ENCODE measurements at places on chromosomes 1 and 21. TPM values are rescaled to one million over a fixed set of nuclear protein-coding genes. Genes with fewer than 3 reads are reported as not detected.
A peak's percentile ranks its signal among the peaks of the same experiment; 100 is the strongest.

- DNase-seq = peak; percentile 46
Measured at GRCh38 chr1:35675773-35676172, 34.4 kb upstream of the PSMB2 start.

DNA sequence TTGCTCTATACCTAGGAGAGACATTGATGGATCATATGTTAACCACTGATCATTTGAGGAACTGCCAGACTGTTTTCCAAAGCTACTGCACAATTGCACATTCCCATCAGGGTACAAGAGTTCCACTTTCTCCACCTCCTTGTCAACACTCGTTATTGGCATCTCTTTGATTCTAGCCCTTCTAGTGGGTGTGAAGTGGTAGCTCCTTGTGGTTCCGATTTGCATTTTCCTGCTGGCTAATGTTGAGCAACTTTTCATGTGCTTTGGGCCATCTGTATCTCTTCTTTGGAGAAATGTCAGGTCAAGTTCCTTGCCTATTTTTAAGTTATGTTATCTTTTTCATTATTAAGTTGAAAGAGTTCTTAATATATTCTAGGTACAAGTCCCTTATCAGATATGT is 90.1 kb downstream of the DMRTB1 start:
- DNase-seq = no peak

- no peak for DNase-seq
Measured at GRCh38 chr1:47205918-47206317, 16.1 kb upstream of the PDZK1IP1 start.

DNA sequence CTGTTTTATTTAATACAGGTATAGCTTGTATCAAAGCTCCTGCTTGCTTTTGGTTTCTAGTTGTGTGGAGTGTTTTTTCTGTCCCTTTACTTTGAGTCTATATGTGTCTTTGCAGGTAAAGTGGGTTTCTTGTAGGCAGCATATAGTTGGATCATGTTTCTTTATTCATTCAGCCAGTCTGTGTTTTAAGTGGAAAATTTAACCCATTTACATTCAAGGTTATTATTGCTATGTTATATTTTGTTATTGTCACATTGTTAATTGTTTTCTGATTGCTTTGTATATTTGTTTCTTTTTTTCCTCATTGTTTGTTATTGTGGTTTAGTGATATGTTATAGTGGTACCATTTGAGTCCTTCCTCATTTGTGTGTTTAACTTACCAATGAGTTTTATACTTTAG is 26.7 kb downstream of the CLDN19 start:
- DNase-seq = no peak

GRCh38 chr1:201511941-201512539 is 5.1 kb upstream of the CSRP1 start:
- no peak for DNase-seq

- DNase-seq = peak; percentile 35
Measured at GRCh38 chr1:177959811-177960515, 9.9 kb downstream of the SEC16B start.

- no peak for DNase-seq
Measured at GRCh38 chr1:158286487-158286886, 3.2 kb upstream of the CD1C start.

DNA sequence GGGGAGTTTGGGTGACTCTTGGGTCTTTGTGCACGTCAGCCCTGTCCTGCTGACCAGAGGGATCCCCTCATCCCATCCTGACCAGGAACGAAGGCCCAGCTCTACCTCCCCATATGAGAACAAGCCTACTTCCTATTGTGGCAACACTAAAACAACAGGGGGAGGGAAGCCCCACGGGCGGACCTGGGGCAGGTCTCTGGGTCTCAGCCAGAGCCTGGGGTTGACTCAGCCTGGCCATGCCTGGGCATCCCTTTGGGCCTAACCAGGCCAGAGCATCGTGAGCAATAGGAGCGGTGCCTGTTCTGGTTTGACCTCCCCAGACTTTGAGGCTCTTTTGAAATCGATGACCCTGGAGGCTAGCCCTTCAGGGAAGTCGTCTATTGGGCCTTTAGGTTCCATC is 16.8 kb downstream of the RPS6KA1 start:
- no peak for DNase-seq

DNA sequence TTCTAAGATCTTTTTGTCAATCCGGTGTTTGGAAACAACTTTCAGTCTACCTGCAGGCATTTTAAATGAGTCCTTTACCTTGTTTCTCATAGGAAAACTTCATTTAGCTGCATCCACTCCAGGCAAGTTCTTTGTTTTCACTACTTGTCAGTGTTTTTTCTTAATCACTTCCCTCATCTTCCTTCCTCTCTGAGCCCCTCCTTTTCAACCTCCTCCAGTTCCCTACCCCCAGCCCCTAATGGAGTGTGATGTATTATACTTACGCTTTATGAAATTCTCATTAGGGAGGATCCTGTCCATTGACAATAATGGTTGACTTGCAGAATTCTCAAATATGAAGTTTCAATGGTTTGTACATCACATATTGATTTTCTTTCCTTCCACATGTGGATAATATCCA is 62.5 kb upstream of the BACH1 start:
- DNase-seq = no peak

DNA sequence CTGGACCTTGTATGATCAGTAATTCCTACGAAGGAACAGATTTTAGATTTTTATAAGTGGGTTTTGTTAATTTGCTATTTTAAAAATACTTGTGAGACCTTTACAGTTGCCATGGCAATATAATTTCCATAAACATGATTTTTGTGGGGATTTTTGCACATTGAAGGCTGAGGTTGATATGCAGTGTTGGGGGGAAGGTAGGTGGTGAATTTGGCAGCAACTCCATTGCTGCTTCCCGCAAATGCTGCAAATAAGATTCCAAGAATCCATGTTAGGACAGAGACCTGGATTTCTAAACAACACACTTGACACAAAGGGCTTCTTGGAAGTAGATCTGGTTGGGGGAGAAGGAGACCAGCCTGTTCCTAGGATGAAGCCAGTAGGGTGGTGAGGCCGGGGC is 18.2 kb downstream of the STUM start:
- DNase-seq = no peak

- no peak for DNase-seq
Measured at GRCh38 chr1:53482441-53483153, 23.4 kb downstream of the DMRTB1 start.

GRCh38 chr1:203217139-203217655 is 12.3 kb downstream of the CHIT1 start:
- no peak for DNase-seq

DNA sequence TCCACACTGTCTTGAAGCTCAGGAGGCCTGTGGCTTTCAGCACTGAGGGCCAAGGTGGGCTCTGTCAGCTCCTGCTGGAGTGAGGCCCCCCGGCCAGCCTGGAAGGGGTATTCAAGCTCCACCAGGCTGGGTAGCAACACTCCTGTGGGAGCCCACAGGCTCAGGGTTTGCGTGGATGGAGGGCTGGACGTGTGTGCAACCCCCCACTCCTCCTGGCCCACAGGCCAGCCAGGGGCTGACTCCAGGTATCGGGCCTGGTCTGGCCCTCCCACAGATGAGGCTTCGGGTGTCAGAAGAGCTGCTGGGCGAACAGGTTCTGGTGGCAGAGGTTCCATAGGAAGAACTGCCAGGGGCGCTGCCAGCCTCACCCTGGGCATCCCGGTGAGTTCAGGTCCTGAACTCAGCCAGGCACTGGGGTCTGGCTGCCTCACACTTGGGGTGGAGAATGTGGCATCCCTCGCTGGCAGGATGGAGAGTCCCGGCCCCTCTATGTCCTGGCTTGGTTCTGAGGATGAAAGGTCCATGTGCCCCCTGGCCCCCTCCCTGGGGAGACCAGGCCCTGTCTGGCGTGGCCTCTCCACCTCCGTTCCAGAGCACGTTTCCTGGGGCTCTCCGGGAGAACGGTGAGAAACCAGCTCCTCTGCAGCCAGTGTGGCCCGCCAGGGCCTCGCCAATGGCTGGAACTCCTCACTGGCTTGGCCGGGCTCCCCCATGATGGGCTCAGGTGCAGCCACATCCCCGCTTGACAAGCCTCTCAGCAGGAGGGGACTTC is 64.6 kb upstream of the TARDBP start:
- DNase-seq = no peak

- no peak for DNase-seq
Measured at GRCh38 chr1:174794861-174795260, 204.9 kb upstream of the CACYBP start.

DNA sequence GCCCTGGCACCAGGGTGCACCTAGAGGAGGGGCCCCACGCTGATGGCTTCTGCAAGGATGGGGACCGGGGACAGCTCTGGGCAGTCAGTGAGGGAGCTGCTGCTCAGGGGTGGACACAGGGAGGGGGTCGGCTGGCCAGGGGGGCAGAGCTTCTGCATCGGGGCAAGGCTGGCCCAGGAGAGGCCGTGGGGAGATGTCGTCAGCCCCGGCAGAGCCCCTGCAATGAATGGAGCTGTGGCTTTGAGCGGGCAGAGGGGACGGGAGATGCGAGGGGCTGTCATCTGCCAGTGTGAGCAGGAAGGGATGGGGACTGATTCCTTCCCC is 31.8 kb downstream of the SLX9 start:
- DNase-seq = no peak

- no peak for DNase-seq
Measured at GRCh38 chr21:31448496-31448895, 104.4 kb upstream of the TIAM1 start.

DNA sequence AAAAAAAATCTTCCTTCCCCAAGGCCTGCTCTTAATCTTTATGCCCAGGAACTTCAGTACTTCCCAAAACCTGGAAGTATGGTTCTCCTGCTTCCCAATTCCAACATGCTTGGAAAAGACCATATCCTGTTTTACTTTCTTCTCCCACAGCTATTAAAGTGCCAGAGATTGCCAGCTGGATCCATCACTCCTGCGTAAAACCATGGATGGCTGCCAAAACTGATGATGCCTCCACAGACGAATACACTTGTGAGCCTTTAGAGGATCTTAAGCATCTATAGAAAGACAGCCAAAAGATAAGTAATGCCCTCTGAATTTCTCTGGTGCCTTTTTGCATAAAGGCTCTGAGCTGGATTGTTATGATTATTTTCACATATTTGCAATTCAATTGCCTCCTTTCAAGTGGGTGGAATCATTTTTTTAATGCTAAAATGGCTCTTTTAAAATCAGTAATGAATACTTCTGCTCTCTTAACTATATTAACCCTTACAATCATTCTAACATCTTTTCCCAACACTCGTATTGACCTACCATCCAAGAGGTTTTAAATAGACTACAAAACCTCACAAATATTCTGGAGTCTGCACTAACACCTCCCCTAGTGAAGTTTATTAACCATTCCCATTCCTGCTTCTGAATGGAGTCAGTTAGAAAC is 1807.8 kb downstream of the BRINP3 start:
- peak; percentile 73 for DNase-seq

DNA sequence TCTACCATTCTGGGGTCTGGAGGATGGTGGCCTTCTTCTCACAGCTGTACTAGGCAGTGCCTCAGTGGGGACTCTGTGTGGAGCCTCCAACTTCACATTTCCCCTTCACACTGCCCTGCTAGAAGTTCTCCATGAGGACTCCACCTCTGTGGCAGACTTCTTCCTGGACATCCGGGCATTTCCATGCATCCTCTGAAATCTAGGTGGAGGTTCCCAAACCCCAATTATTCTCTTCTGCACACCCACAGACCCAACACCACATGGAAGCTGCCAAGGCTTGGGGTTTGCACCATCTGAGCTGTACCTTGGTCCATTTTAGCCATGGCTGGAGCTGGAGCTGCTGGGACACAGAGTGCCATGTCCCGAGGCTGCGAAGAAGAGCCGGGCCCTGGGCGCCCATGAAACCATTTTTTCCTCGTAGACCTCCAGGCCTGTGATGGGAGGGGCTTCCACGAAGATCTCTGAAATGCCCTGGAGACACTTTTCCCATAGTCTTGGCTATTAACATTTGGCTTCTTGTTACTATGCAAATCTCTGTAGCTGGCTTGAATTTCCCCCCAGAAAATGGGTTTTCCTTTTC is 170.5 kb downstream of the FOXD2 start:
- DNase-seq = no peak

- no peak for DNase-seq
Measured at GRCh38 chr1:3341236-3341994, 113.0 kb upstream of the ARHGEF16 start.

DNA sequence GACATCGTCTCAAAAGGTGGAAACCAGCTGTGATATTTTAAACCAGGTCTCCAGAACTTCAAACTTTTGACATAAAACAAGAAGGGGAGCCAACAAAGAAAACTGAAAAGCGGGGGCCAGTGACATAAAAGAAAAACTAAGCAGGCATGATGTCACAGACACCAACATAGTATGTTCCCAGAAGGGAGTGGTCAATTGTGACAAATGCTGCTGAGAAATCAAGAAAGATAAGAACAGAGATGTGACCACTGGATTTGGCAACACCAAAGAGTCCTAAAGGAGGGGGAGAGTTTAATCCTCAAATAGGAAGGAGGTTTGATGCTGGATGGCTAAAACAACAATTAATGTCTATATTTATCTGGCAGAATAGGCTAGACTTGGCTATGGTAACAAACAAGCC is 2.3 kb upstream of the RNF19B start:
- no peak for DNase-seq

- no peak for DNase-seq
Measured at GRCh38 chr1:2233468-2233867, 5.3 kb downstream of the SKI start.

DNA sequence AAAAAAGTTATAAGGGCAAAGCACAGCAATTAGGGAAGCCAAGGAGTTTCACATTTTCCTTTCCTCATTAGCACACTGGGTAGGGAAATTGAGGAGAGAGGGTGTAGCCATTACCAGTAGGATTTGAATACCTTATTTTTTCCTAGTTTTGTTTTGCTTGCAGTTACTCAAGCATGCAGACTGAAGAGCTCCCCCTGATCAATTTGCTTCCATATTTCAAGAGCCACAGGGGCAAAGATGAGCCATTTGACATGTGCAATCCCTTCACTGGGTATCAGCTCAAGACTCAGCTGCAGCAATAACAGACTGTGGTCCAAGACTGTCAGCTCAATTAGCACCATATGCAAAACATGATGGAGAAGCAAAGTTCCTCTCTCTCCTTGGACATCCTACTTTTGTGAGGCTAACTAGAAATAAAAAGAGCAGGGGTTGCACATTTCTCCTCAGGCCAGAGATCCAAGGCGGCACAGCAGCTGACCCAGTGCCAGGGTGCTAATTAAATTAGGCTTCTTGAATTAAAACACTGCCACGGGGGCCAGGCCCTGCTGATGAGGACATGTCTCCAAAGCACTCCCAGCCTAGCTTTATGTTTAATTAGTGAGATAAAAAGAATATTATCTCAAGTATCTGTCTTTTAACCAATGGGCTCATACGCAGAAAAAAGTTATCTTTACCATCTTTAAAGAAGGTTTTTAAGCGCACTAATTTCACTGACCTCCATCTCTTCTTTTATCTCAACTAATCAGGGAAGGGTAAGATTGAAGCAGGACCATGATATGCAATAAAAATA is 36.7 kb upstream of the LRRC53 start:
- DNase-seq = no peak

ARTN gene
- not detected for total RNA-seq

KRTAP11-1 gene
- not detected for total RNA-seq

SLC26A9 gene
- total RNA-seq = not detected

RUNX3 gene
- 0.26 TPM for total RNA-seq

ATAD3C gene
- total RNA-seq = 0.17 TPM

PLEKHG5 gene
- 1.3 TPM for total RNA-seq

AADACL3 gene
- total RNA-seq = not detected

TAS1R3 gene
- total RNA-seq = 0.26 TPM
